ENCODE measurements at places on chromosomes 12 and 14. TPM values are rescaled to one million over a fixed set of nuclear protein-coding genes. Genes with fewer than 3 reads are reported as not detected.

GRCh38 chr12:85693093-85693665 lies 143.0 kb downstream of the RASSF9 start:
- DNase-seq: no peak

- DNase-seq: peak; percentile 56
Measured at GRCh38 chr12:63149909-63150712, 890 bp downstream of the AVPR1A start.

DNA sequence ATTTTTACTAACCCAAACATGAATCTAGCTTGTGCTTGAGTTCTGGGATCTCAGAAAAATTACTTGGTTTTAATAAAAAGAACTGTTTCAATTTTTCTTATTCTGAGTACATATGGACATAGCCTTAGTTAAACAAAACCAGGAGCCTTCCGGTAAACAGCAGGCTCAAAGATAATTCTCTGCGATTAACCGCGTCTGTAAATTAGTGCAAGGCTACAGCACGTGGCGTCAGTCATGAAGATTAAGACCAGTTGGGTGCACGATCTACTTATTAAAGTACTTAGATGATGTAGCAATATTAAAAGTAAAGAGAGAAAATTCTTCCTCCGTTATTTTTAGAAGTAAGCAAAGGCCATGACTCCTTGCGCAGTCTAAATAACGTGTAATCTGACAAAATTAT lies 700 bp downstream of the KCNJ8 start:
- DNase-seq: no peak

DNA sequence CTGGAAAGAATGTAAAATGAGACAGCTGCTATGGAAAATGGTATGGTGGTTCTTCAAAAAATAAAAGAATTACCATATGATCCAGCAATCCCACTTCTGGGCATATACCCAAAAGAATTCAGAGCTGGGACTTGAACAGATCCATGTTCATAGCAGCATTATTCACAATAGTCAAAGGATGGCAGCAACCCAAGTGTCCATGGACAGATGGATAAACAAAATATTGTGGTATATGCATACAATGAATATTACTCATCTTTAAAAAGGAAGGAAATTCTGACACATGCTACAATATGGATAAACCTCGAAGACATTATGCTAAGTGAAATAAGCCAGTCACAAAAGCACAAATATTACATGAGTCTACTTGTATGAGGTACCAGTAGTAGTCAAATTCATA lies 9.1 kb downstream of the RAB2B start:
- no peak for DNase-seq

DNA sequence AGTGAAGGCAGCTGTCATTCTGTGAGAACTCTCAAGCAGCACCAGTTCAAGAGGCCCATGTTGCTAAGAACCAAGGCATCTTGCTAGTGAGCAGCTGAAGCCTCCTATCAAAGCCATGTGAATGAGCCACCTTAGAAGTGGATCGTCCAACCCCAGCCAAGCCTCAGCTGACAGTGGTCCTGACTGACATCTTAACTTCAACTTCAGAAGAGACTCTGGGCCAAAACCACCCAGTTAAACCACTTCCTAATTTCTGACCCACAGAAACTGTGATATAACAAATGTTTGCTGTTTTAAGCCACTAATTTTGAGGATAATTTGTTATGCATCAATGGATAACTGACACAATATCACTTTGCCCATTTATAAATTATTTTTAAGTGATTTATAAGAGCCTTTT lies 256.0 kb downstream of the RPAP3 start:
- DNase-seq: no peak

DNA sequence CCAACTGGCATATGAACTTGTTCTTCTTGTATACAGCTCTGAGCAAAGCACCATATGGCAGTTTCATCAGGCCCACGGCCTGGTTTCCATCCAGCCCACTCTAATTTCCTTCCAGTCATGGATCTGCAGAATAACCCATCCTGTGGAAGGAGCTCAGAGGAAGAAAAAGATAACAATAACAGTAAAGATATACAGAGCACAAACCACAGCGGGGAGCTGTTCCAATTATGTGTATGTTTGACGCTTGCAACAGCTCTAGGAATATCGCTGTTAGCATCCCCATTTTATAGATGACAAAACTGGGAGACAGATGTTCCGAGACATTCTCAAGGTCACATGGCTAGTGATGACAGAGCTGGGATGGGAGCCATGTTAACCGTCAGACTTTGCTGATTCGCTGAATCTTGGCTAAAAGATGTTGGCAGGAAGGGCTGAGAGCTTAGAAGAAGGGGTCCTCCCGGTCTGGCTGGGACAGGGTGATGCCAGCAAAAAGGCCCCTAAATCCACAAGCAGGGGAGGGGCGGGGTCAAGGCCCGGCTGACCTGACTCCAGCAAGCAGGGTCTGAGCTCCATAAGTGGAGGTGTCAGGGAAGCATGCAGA lies 34.4 kb upstream of the CIPC start:
- DNase-seq: no peak

Gene RILPL1
- total RNA-seq: 3.4 TPM

DNA sequence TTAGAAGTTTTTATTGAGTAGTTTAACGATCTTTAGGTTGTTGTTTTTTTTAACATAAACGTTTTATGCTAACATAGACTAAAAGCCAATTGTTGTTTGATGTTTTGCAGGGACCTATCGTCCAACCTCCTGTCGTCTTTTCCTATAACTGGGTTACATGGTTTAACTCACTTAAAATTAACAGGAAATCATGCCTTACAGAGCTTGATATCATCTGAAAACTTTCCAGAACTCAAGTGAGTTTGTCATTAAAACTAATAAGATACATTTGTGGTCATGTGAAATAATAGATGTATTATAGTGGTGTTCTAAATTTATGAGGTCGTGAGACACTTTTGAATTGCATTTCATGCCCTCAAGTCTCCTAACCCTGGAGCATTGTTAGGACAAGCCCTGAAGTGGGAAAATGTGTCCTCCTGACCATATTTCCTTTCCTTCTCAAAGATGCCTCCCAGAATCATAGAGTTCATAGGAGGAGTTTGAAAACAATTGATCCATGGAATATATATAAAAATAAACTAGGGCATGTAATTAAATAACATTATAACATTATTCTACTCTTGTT lies 84.9 kb downstream of the ZFC3H1 start:
- no peak for DNase-seq

Gene ACSM4
- total RNA-seq: not detected

Gene PTPN21
- total RNA-seq: 0.99 TPM

Gene FAIM2
- 0.24 TPM for total RNA-seq

DNA sequence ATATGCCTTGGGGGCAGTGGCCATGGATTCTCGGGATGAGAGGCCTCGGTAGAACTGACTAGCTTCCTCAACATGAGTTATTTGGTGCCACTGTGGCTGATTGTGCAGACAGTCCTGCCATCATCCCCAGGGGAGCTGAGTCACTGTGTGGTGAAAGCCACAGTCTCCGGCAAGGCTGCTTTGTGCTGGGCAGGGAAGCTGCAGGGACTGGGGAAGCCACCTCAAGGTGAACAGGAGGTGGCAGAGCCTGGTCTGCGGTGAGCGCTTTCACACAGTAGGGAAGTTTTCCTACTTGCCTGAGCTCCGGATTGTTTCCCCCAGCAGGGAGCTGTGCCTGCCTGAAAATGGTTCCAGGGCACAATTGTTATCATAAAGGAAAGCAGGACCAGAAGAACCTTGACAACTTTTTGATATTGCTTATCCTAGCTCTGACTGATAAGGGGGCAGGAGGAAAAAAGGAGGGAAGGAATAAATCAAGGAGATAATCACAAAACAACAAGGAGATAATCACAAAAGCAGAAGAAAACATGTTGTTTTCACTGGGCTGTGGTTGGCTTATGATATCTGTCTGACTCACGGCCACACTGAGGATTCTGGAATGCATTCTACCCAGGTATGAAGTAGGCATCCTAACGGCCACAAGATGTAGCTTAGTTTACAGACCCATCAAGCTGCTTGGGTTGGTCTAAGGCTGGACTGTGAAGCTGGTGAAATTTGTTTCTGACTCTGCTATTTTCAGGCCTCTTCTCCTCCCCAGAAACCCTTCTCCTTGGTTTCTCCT lies 32.2 kb upstream of the GNG2 start:
- DNase-seq: no peak

GRCh38 chr14:57833323-57833722 lies 32.6 kb downstream of the SLC35F4 start:
- no peak for DNase-seq

DNA sequence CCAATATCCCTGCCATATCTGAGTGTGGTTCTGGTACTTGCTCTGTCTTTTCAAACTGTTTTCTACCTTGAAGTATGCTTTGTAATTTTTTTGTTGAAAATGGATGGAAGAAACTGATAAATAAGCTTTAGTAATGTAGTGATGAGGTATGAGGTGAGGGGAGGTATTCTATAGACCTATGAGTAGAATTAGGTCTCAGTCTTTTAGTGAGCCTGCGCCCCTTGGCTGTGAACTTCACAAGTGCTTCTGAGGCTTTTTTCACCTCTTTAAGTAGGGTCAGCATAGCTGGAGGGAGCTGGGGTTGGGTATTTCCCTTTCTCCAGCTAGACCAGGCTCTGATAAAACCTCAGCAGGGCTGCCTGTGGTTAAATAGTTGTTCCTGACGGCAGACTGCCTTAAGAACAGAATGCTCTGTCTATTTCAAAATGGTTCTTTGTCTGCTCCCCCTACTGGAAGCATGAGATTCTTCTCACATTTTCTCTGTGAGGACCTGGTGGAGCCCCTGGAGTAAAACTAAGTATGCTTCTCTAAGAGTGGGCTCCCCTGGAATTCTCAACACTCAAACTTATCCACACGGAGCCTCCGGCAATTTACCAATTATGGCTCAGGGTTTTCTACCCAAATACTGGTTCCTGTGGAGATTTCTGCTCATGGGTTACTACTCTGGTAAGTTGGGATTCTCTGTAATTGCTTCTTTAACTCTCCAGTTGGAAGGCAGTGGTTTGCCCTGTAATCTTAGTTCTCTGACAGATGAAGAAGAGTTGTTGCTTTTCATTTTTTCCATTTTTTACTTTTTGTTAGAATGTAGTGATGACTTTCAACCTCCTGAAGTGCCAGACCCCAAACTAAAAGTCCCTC lies 13.1 kb downstream of the KRT5 start:
- DNase-seq: no peak

DNA sequence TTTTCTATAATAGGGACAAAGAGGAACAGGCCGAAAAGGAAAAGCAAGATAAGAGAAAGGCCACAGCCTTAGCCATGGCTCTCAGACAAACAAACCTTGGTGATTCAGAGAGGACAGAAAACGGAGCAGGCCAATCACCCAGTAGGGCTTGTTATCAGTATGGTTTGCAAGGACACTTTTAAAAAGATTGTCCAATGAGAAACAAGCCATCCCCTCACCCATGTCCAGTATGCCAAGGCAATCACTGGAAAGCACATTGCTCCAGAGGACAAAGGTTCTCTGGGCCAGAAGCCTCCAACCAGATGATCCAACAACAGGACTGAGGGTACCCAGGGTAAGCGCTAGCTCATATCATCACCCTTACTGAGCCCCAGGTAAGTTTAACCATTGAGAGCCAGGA lies 243.8 kb upstream of the BTG1 start:
- no peak for DNase-seq

GRCh38 chr12:118727196-118727978 lies 254.0 kb upstream of the SRRM4 start:
- DNase-seq: no peak

Gene HECTD4
- total RNA-seq: 9.6 TPM

Gene KLHL33
- total RNA-seq: 0.80 TPM

GRCh38 chr12:65925626-65926025 lies 101.3 kb downstream of the HMGA2 start:
- no peak for DNase-seq

Gene KRT73
- 0.28 TPM for total RNA-seq

- no peak for DNase-seq
Measured at GRCh38 chr12:52364901-52365489, 2.3 kb downstream of the KRT85 start.

DNA sequence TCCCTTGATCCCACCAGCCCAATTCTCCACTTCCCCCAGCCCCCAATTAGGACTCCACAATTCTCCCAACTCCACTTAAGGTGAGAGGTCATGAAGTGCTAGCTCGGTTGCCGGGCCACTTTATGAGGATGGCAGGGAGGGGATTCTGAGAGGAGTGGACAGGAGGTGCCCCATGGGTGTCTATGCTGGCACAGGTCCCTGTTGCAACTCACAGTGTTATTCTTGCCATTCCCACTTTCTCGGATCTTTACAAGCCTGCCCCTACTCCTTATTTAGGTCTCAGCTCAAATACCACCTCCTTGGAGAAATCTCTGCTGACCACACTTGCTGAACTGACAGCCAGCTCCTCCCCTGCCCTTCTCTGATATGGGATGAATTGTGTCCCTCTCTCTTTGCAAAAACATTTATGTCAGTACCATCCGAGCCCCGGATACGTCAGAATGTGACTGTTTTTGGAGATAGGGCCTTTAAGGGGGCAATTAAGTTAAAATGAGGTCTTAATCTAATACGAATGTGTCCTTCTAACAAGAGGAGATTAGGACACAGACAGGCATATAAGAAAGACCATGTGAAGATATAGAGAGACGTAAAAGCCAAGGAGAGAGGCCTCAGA lies 4.2 kb upstream of the LGALS3 start:
- DNase-seq: no peak

DNA sequence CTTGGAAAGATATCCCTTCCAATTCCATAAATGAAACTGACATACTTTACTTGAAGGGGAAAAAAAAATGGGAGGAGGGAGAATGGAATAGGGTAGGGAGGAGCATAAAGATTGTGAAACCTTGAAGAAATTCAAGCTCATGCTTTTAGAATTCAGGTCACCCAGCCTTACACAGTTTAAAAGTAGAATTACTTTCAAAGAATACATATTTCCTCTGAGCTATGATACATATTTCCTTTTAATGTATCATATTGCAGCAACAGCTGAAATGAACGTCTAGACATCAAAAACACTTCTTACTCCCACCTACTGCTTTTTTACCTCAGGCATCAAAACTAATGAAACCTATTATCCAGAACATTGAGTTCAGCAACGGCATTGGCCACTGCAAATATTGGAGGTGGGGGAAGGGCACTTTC lies 156.0 kb downstream of the MED13L start:
- DNase-seq: peak; percentile 21

- no peak for DNase-seq
Measured at GRCh38 chr12:49064767-49065152, 4.2 kb upstream of the KMT2D start.

DNA sequence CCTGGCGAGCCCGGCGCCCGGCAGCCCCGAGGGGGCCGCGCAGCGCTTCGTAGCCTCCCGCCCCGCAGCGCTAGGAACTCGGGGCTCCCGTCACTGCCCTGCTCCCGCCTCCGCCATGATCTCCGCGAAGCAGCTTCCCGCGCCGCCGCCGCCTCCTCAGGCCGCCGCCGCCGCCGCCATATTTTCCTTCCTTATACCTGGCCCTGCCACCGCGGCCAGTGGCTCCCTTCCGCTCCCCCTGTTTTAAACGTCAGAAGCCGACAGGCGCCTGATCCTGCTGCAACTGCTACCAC lies 286 bp downstream of the PPP4R3A start:
- DNase-seq: no peak
